Renal cortex interstitium (tissue), 15 donors: ENCODE measurements at places on chromosomes 3 and 15. TPM values are rescaled to one million over a fixed set of nuclear protein-coding genes. Genes with fewer than 3 reads are reported as not detected.

DNA sequence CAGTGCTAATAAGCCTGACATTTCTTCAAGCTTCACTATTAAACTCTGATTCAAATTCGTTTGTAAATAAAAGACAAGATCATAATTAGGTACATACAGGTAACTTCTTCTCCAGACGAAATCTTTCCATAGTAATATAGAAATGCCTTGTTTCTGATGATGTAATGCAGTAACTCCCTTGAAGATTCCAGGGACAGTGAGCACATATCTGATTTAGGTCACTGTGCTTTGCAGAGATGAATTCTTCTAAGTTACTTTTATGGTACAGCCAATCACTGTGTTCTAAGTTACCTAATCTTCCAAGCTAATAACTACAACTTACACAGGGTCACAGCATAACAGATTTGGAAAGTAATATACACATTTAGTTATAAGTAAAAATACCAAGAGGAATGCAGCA lies 27.6 kb downstream of the SLC4A7 start:
- no peak for DNase-seq

GRCh38 chr15:34264076-34264475 lies 39.3 kb downstream of the EMC4 start:
- DNase-seq: no peak

GRCh38 chr3:133821767-133822638 lies 16.4 kb downstream of the SRPRB start:
- DNase-seq: no peak

SAMD7 gene
- polyA plus RNA-seq: not detected

GRCh38 chr3:54294214-54294613 lies 171.9 kb downstream of the CACNA2D3 start:
- DNase-seq: no peak

- DNase-seq: no peak
Measured at GRCh38 chr3:180184816-180185215, 148.1 kb upstream of the PEX5L start.

DNA sequence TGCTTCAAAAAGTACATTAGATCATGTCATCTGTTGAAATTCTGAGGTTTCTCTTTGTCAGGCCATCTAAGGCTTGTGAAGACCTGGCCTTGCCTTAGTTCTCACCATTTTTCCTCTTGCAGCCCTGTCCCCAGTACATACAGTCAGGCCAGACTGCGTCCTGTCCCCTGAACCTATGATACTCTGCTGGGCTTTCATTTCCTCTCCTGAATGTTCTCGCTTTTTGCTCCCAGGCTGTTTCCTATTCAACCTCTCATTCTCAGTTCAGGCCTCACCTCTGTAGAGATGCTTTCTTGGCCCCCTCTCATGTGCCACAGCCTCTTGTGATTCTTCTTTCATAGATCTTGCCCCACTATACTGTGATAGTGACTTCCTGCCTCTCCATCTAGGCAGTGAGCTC lies 648.8 kb upstream of the KCNMB2 start:
- DNase-seq: no peak

- no peak for DNase-seq
Measured at GRCh38 chr15:94324835-94325767, 93.7 kb downstream of the MCTP2 start.

THSD4 gene
- 36.6 TPM for polyA plus RNA-seq

ECE2 gene
- polyA plus RNA-seq: not detected

DNA sequence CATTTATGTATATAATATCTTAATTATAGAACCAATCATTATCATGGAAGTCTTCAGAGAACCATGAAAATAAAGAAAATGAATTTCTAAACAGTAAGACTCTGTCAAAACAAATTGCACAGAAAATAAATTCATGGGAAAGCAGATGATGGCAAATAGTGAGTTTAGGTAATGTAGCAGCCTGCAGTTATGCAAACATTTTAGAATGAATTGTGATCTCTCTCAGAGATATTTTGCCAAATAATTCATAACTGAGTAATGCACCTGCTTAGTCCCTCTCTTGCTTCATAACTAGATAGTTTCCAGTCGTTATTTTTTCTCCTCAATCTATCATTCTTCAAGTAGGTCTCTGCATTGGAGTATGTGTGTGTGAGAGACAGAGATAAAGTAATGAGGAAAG lies 492.7 kb upstream of the THBS1 start:
- no peak for DNase-seq

DNA sequence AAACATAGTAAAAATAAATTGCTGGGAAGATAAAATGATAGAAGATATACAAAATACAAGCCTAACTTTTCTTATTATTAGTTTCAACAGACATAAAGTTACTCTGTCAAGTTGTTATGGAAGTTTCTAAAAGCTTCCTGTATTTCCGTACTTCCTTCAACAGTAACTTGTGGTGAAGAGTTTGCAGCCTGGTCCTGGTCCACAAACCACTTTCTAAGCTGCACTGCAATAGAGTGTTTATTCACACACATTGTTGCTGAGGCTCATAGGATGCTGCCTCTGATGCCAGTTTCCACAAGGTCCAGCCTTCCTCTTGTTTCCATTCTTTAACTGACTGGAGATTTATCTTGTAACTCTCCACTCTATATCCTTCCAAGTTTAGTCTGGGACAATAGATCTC lies 39.4 kb upstream of the KY start:
- no peak for DNase-seq

GRCh38 chr15:31300208-31300661 lies 26.4 kb upstream of the KLF13 start:
- DNase-seq: no peak
